Skeletal muscle tissue (tissue), 5 donors: ENCODE measurements at places on chromosomes 7 and 10. TPM values are rescaled to one million over a fixed set of nuclear protein-coding genes. Genes with fewer than 3 reads are reported as not detected.

The CHN2 gene
- 11.0 TPM for total RNA-seq

The C10orf105 gene
- not detected for total RNA-seq

The SNCG gene
- total RNA-seq = 4.2 TPM

The LRRTM3 gene
- total RNA-seq = 1.0 TPM

The ASZ1 gene
- not detected for total RNA-seq

The EVX1 gene
- total RNA-seq = not detected

The NET1 gene
- total RNA-seq = 79.3 TPM

The NAT16 gene
- not detected for total RNA-seq
